ENCODE measurements at places on chromosomes 16 and 17.

DNA sequence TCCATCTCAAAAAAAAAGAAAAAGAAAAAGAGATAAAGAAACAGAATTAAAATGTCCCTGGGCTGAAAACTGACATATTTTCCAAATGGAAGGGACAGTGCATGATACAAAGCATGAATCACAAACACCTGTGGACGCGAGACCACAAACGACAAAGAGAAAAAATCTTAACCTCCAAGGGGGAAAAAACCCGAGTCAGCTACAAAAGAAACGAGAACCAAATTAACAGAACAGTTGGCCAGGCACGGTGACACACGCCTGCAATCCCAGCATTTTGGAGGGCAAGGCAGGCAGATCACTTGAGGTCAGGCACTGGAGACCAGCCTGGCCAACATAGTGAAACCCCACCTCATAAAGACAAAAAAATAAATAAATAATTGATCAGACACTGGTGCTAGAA is 1.9 kb downstream of the TRAP1 start:
- DNase-seq = no peak

GRCh38 chr16:70738083-70738977 is 52.5 kb upstream of the MTSS2 start:
- no peak for DNase-seq

GRCh38 chr17:29451121-29451742 is 61.1 kb downstream of the TAOK1 start:
- DNase-seq = no peak

GRCh38 chr16:10040136-10041080 is 141.8 kb downstream of the GRIN2A start:
- no peak for DNase-seq

DNA sequence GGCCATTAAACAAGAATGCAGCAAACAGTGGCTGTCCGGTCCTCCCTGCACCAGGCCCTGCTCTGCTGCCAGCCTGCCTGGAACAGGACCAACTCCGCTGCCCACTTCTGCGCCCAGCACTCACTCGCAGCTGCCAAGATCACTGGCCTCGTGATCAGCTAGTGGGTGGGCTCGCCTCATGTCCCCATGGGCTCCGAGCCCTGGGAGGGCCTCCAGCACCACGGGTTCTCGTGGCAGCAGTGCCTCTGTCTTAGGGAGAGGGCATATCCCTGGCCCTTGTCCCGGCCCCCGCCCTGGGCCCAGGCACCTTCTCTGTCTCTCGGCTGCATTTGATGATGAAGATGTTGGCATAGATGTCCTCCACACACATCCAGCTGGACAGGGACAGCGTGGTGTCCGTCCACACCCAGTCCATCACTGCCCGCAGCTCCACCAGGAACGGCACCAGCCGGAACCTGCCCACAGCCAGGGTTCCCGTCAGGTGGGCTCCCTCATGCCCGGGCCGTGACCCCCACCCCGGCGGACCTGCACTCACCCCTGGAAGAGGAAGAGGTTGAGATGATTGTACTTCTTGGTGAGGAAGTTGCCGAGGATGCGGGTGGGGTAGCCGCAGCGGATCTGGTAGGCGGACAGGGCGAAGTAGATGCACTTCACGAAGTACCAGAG is 13.1 kb downstream of the CTU2 start:
- DNase-seq = no peak

GRCh38 chr16:86772671-86773353 is 194.5 kb downstream of the FOXL1 start:
- no peak for DNase-seq

- DNase-seq = no peak
These were observed 7.0 kb downstream of the VAC14 start for GRCh38 chr16:70793851-70794502.

DNA sequence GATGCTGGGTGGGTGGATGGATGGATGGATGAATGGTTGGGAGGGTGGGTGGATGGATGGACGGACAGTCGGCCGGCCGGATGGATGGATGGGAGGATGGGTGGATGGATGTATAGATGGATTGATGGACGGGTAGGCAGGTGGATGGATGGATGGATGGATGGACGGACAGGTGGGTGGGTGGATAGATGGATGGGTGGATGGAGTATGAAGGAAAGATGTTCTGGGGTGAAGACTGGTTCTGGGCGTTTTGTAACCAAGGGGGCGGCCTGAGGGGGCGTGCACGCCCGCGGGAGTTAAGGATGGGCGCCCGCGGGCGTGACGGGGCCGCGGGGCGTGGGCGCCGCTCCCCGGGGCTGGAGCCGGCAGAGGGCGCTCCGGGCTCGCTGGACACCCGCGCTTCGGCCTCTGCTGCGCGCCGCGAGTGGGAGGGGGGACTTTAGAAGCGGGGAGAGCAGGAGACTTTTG is at the start of gene NECAB2:
Gene NECAB2, plus strand, starts transcription at position 407 of the 468 bp plus-strand sequence. CDS start 405 bp downstream, outside the sequence.
- DNase-seq = peak; percentile 15

DNA sequence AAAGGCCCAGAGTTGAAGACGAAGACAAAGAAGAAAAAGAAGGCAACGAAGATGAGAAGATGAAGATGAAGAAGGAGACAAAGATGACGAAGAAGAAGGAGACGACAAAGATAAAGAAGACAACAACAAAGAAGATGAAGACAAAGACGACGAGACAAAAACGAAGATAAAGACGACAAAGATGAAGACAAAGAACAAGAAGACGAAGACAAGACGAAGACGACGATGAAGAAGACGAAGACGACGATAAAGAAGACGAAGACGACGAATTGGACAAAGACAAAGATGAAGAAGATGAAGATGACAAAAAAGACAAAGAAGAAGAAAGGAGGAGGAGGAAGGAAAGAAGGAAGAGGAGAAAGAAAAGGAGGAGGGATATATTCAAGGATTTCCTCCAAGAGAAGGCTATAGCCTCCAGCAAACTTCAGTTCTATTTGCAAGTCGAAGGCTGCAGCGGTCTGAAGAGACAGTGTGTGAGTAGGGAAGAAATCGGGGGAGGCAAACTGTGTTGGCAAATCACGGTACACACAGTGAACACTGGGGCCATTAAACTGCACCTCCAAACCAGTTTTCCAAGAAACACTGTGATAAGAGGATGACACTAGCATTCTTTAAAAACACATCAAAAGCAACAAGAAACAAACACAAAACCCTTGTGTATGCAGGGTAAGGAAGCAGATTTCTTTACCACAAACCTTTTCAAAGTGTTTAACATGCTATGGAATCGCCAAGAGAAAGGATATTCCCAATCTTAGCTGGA is 40.5 kb downstream of the MARF1 start:
- DNase-seq = no peak

DNA sequence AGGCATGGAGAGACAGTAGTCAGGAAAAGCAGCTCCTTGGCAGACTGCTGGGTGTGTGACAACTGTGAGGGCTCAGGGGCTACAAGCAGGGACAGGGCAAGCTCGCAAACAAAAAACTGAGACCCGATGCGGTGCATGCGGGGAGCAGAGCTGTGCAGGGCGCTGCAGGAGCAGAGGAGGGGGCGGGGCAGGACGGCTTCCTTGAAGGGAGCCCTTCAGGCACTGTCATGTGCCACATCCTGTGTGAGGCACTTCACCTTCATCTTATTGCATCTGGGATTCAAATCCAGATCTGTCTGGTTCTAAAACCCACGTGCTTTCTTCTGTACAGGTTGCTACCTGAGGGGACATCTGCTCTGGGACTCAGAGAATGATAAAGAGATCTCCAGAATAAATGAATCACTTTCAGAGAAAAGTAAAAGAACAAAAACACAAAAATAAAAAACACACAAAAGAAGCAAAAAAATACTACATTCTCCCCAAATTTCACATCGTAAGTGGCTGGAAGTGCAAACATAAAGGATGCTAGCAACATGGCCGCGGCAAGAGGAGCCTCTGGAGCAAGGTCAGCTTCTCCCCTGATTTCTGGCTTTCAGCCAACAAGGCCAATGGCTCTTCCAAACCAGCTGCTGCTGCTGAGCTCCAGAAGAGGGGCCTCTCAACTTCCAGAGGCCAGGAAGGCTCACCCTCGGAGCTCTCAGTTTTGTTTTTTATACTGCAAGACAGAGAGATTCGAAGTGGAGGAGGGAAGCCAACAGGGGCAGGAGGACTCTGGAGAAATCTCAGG is 14.2 kb downstream of the LYRM9 start:
- DNase-seq = peak; percentile 19

DNA sequence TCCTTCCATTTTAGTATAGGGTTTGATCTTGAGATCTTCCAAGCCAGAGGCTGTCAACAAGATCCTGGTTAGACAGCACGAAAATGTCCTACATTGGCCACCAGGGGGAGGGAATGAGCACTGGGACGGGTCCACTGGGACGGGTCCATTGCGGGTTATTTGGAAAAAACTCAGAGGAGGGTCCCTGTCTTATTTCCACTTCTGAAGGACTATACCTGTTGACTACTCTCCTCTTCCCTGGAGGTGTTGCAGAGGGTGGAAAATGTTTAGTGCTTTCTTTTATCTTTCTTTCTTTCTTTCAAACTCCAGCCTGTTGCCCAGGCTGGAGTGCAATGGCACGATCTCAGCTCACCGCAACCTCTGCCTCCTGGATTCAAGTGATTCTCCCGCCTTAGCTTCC is 2.5 kb downstream of the TTLL6 start:
- DNase-seq = peak; percentile 46

GRCh38 chr17:29158096-29158487 is 22.1 kb downstream of the MYO18A start:
- no peak for DNase-seq

- no peak for DNase-seq
These were observed 3.0 kb downstream of the EME1 start for GRCh38 chr17:50375858-50376538.

DNA sequence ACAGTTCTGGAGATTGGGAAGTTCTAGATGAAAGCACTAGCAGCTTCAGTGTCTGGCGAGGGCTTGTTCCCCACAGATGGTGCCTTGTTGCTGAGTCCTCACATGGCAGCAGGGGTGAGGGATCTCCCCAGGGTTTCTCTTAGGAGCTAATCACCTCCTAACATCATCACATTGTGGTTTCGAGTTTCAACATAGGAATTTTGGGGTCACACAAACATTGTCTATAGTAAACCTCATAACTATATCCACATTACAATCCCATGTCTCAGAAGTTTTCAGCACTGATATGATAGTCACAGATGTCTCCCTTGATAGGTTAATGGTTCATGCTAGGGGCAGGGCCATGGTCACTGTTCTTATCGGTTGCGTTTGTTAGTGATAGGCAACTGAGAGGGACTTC is 13.8 kb downstream of the CLUAP1 start:
- no peak for DNase-seq

DNA sequence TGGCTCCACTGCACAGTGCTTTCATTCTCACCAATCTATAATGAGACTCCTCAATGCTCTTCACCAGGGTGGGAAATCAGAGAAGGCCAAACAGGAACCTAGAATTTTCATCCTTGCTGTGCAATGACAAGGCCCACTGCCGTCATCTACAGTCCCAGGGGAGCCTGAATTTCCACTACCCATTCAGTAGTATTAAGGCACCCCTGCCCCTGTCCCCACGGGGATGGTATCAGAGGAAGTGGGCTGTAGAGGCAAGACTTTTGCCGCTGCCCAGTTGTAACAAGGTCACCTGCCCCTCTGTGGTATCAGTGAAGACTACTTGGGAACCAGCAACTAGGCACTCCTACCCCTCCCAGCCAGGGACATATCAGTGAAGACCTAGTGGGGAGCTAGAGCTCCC is 104.5 kb downstream of the C16orf78 start:
- DNase-seq = no peak

DNA sequence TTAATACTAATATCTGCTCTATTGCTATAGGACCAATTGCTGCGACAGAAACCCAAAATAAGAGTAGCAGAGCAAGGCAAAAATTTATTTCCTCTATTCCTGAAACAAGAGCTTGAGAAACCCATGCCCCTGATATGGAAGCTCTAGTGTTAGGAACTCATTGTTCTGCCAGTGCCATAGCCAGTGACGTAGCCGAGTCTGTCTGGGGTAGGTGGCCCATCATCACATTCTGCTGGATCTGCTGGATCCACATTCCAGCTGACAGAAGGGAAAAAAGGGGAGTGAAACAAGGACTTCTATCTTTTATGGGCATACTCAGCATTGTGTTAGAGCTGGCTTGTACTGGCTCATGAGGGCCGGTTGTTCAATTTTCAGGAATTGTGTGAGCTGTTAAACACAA is 248.9 kb upstream of the MON1B start:
- DNase-seq = no peak

DNA sequence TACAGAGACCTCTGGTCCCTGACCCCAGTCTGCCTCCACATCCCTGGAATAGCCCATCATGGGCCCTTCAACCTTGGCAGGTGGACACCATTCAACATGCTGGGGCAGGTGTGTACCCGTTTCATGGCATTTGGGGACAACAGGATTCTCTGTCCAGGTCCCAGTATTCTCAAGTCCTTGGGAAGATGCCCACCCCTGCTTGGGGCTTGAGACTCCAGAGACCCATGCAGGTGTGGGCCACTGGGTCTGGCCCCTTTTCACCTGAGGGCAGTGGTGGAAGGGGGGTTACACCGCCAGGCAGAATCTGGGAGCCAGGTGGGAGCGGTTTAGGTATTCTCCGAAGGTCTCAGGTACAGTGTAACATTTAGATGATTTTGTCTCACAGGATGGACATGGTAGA is 37.1 kb upstream of the KSR1 start:
- no peak for DNase-seq

GRCh38 chr16:65621640-65622039 is 499.8 kb upstream of the CDH11 start:
- DNase-seq = no peak

- no peak for DNase-seq
These were observed 34.0 kb downstream of the HS3ST3B1 start for GRCh38 chr17:14334919-14335318.

DNA sequence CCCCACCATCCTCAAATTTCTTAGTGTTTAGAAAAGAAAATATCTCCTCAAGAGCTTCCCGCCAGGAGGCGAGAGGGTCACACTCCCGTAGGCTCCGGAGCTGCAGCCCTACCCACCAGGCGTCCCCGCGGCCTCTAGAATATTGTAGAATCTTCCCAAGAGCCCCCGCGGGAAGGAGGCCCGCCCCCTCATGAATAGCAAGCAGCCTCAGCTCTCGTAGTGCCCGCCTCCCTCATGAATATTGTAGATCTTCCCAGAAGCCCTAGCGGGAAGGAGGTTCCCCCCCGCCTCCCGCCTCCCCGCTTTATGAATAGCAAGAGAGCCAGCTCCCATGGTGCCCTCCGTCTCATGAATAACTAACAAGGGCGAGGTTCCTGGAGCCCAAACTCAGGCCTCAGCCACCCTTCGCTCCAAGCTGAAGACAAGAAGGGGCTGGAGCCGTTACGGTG is at the start of gene FBXO47:
Gene FBXO47, minus strand, starts transcription at position 114 of the 449 bp plus-strand sequence. CDS start 4,378 bp downstream, outside the sequence.
- DNase-seq = peak; percentile 64

DNA sequence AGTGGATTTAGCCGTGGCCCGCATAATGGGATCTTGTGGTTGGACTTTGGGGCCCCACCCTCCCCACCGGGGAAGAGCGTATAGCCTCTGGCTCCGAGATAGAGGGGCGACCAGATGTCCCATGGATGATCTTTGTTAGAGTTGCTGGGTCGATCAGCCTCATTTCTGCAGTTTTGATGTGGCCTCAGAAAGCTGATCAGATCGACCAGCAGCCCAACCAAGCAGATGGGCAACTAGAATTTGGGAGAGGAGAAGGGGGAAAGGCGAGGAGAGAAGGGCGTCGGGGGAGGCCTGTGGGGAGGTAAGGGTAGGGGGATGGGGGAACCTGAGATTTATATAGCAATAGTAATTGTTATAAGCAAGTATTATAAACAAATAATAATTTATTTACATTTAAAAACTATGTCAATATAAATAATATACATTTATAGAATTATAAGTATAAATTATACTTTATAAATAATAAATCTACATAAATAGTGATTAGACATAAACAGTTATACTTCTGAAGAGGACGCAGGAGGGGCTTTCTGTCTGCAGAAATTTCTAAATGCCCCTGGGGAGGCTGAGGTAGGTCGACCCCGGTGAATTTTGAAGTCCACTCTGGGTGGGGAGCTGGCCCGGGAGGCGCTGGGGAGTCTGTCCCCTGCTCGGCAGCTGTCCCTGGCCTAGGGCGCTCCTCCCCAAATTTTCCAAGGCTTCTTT is 136.3 kb downstream of the KCNJ12 start:
- DNase-seq = no peak

Data from activated CD4-positive, alpha-beta T cell treated with anti-CD3 and anti-CD28 coated beads for 24 hours (primary cell).